ENCODE measurements at places on chromosomes 5 and 9.
A peak's percentile ranks its signal among the peaks of the same experiment; 100 is the strongest.

GRCh38 chr5:16712178-16712577 lies 95.4 kb upstream of the RETREG1 start:
- no peak overlapping the region for H3K4me3 ChIP-seq
- no peak for ATAC-seq
- H3K27ac ChIP-seq = no peak overlapping the region
- peaks cover 35% of the 10 kb centered on the region for H3K27me3 ChIP-seq
- H3K36me3 ChIP-seq = no peaks in the 10 kb centered on the region

DNA sequence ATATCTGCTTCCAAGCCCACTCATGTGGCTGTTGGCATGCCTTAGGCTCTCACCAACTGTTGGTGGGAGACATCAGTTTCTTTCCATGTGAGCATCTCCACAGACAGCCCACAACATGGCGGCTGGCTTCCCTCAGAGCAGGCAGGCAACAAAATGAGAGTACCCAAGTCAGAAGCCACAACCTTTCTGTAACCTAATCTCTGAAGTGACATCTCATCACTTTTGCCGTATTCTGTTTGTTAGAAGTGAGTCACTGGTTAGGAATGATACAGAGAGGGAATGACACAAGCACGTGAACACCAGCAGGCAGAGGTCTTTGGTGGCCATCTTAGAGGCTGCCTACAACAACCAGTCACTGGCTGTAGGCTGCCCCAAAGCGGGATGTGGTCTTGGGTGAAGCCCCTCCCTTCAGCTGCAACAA lies 88.6 kb upstream of the RASGRF2 start:
- peaks cover 58% of the 10 kb centered on the region for H3K36me3 ChIP-seq
- H3K27ac ChIP-seq = peak overlapping the region; percentile 92

DNA sequence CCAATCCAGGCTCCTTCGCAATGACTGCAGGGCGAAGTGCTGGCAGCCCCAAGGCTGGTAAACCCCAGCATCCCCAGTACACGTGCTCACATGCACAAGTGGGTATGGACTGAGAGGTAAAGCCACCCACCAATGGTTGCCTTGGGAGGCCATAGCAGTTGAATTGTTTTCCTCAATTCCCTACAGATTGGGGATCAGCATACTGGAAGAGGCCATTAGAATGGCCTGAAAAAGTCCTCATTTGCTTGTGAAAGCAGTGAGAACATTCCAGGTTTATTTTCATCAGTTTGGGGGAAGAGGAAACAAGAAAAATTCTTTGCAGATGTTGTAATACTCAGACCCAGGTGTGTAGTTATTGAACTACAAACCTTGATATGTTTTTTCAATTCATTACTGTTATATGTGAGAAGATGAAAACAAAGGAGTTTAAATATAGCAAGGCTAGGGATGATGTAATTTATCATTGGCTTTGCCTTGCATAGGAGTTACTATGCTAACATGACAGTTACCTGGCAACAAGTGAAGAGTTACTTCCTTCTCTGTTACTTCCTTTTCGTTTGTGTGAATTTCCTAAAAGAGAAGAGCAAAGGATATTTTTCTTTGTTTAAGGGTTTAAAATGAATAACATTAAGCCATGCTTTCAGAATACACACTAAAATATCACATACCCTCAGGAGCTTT lies 36.4 kb downstream of the MTMR12 start:
- ATAC-seq = no peak
- H3K36me3 ChIP-seq = peaks cover 54% of the 10 kb centered on the region
- H3K4me1 ChIP-seq = peaks cover 31% of the 10 kb centered on the region
- H3K27ac ChIP-seq = peak overlapping the region; percentile 74
- peak overlapping the region; percentile 15 for H3K4me3 ChIP-seq

DNA sequence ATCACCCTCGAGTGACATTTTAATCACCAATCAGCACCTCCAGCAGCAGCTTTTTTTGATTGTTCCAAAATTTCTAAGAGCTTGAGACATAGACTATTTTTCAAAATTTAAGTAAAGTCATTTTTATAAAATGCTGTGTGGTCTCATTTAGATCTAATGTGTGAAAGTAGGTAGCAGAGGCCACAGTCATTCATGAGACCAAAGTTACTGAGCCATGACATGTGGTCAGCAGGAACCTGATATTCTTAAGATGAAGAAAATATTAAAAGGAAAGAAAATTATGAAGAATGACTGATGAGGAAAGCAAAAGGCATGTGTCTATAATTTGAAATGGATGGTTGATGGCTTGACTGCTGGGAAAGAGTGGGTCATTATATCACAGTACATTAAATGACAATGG lies 7.2 kb downstream of the FREM1 start:
- no peak for ATAC-seq
- H3K27ac ChIP-seq = no peak overlapping the region
- peaks cover 7% of the 10 kb centered on the region for H3K27me3 ChIP-seq
- H3K4me1 ChIP-seq = no peaks in the 10 kb centered on the region

DNA sequence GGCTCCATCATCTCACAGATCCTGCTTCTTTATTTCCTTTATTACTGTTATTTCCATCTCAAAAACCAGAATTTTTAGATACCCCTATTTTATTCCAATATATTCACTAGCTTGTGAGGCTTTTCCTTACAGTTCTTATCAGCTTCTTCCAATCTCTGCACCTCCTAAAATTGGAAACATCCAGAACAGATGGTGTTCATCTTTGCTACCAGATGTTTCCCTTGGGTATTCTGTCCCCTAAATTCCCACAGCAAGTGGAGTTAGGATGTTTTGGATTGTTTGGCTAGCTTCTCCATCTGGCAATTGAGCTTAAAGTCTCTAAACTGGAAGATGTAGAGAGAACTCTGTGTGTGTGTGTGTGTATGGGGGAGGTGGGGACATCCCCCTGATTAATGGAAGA lies 580.4 kb downstream of the DTWD2 start:
- H3K27me3 ChIP-seq = no peaks in the 10 kb centered on the region
- no peak for ATAC-seq
- no peaks in the 10 kb centered on the region for H3K36me3 ChIP-seq
- H3K4me1 ChIP-seq = no peaks in the 10 kb centered on the region

- no peak overlapping the region for H3K4me3 ChIP-seq
- H3K36me3 ChIP-seq = no peaks in the 10 kb centered on the region
- no peak overlapping the region for H3K27ac ChIP-seq
- no peak for ATAC-seq
These were observed 114.1 kb upstream of the ELL2 start for GRCh38 chr5:96075579-96076289.

DNA sequence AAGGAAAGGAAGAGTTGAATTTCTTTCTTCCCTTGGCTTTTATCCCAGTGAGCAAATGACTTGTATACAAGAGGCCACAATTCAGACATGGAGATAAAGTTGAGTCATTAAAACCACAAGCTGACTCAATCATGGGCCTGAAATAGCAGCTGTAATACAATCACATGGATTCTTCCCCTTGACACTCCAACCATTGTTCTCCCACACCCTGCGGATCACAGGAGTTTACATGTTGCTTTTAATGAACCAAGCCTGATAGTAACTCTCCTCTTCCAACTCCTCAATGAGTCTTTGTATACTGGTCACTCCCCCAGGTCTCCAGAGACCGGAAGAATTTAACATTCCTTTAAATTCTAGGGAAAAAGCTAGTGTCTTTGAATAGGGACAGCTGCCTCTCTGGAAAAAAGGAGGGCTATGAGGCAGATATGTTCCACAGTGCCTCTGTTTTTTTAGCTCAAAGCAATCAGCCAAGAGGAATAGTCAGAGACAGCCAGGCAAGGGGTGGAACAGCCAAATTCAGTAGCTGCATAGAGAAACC lies 32.4 kb downstream of the PCDHGC5 start:
- ATAC-seq = peak; percentile 91
- H3K4me1 ChIP-seq = peaks cover 26% of the 10 kb centered on the region
- peak overlapping the region; percentile 7 for H3K4me3 ChIP-seq
- no peaks in the 10 kb centered on the region for H3K36me3 ChIP-seq
- H3K27ac ChIP-seq = peak overlapping the region; percentile 24

DNA sequence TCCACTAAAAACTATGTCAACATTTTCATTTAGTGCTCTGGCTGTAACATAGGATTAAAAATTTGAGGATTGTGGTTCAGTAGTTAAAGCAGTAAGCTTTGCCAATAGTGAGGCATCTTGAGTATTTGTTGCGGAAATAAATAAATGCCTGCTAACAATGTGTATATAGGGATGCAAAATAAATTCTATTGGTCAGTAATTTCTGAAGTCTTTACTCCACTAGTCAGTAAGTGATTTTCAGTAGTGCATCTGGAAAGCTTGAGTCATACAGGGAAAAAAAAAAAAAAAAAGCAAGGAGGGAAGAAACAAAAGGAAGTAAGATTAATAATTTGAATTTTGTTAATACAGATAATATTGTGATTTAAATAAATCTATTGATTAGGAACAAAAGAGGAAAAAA lies 21.0 kb downstream of the NIPBL start:
- H3K27me3 ChIP-seq = no peaks in the 10 kb centered on the region
- H3K4me1 ChIP-seq = peaks cover 54% of the 10 kb centered on the region
- ATAC-seq = no peak
- H3K27ac ChIP-seq = peak overlapping the region; percentile 29
- H3K4me3 ChIP-seq = no peak overlapping the region
- peaks cover 5% of the 10 kb centered on the region for H3K36me3 ChIP-seq

- no peak overlapping the region for H3K27ac ChIP-seq
- H3K4me1 ChIP-seq = peaks cover 26% of the 10 kb centered on the region
- no peak for ATAC-seq
- H3K36me3 ChIP-seq = no peaks in the 10 kb centered on the region
- no peaks in the 10 kb centered on the region for H3K27me3 ChIP-seq
These were observed 80.1 kb downstream of the FBXW11 start for GRCh38 chr5:171926311-171926710.

DNA sequence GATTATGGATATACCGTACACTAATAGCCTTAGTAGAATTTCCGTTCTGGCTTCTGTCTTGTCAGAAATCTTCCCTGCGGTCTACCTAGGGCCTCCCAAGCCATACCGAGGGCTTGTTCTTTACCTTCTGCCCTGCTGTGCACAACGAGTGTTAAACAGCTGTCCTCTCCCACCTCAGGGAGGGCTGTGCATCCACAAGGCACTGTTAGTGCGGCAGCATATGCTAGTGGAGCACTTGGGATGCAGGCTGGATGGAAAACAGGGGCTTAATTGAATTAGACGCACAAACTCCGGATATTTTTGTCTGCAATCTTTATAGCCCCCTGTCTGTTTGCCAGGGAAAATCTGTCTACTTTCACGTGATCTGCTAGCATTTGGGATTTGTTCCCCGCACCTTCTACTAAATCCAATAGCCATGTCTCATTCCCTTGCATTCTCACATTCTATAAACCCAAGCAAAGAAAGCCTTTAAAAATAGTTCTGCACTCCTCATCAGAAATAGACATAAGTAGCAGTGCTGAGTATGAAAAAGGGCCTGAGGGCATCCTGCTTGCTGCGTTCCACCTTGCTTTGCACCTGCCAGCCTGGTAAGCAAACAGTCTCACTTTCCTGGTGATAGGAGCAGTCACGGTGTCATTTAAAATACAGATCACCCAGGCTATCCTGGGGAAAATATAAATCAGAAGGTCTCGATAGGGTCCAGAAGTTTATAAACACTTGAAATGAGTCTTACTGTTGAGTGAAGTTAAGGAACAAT lies 382.6 kb downstream of the RASEF start:
- no peaks in the 10 kb centered on the region for H3K36me3 ChIP-seq
- no peaks in the 10 kb centered on the region for H3K27me3 ChIP-seq
- H3K4me3 ChIP-seq = no peak overlapping the region
- no peak overlapping the region for H3K27ac ChIP-seq
- no peak for ATAC-seq

DNA sequence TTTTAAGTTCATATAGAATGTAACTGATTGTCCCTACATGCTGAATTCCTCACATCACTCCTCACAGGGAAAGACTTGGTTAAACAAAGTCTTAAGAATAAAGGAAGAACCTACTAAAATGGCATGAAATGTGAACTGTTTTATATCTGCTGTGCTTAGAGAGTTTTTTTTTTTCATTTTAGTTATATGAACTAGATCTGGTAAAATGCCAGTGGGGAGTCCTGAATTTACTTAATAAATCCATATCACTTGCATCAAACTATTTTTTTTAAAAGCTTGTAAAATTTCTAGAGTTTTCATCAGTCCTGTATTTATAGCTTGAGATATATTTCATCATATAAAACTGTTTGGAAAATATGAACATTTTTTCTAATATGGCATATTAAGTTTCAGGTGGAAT lies 1528.6 kb downstream of the EFNA5 start:
- H3K4me3 ChIP-seq = no peak overlapping the region
- no peaks in the 10 kb centered on the region for H3K27me3 ChIP-seq
- H3K36me3 ChIP-seq = no peaks in the 10 kb centered on the region
- no peak for ATAC-seq
- H3K27ac ChIP-seq = no peak overlapping the region
- no peaks in the 10 kb centered on the region for H3K4me1 ChIP-seq

DNA sequence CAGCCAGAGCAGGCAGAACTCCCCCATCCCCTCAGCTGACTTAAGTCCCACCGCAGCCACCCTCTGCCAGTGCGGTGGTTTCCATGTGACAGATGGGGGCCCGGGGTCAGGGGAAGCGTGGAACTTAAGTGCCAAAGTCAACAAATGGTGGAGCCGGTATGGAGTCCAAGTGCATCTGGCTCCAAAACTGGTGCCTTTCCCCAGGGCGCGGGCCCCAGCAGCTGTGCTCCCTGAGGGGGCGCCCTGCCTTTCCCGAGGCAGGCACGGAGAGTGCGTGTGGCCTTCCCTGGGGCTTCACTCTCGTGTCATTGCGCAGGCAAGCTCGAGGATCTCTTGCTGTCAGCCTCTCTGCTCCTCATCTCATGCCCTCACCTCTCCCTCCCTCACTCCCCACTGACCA lies 33.8 kb downstream of the SLC46A2 start:
- ATAC-seq = no peak
- no peaks in the 10 kb centered on the region for H3K27me3 ChIP-seq
- H3K27ac ChIP-seq = no peak overlapping the region
- H3K36me3 ChIP-seq = peaks cover 4% of the 10 kb centered on the region
- H3K4me1 ChIP-seq = no peaks in the 10 kb centered on the region

- H3K4me1 ChIP-seq = no peaks in the 10 kb centered on the region
- no peak for ATAC-seq
- no peaks in the 10 kb centered on the region for H3K27me3 ChIP-seq
- H3K4me3 ChIP-seq = no peak overlapping the region
- no peaks in the 10 kb centered on the region for H3K36me3 ChIP-seq
These were observed 125.2 kb downstream of the EDIL3 start for GRCh38 chr5:84259283-84260045.

GRCh38 chr5:121164632-121165031 lies 687.0 kb upstream of the FTMT start:
- H3K36me3 ChIP-seq = no peaks in the 10 kb centered on the region
- no peaks in the 10 kb centered on the region for H3K4me1 ChIP-seq
- no peak overlapping the region for H3K27ac ChIP-seq
- H3K4me3 ChIP-seq = no peak overlapping the region

DNA sequence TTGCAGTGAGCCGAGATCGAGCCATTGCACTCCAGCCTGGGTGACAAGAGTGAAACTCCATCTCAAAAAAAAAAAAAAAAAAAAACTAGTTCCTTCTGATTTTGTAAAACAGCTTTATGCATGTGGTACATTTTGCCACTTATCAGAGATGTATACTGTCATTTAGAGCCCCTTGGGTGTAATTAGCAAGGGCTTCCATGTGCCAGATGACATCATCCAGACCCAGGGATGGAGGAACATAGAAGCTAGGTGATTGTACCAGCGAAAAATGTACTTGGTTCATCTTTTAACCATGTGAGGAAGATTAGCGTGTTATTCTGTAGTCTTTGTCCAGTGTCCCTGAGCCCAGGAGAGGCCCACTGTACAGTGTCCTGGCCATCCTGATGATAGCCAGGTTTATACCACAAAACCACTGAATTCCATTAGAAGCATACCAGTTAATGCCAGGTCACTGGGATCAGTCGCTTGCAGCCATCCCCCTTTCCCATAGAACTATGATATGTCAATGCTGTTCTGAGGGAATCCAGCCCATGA lies 239.3 kb upstream of the SGCD start:
- no peaks in the 10 kb centered on the region for H3K4me1 ChIP-seq
- H3K27ac ChIP-seq = no peak overlapping the region
- ATAC-seq = no peak
- peaks cover 4% of the 10 kb centered on the region for H3K27me3 ChIP-seq
- no peaks in the 10 kb centered on the region for H3K36me3 ChIP-seq
- H3K4me3 ChIP-seq = no peak overlapping the region

Data from activated T-helper 17 cell treated with anti-CD3 and anti-CD28 coated beads, Interleukin-2, amount 50 U/mL, for 72 hours (primary cell).